ENCODE measurements at places on chromosomes 12 and 14.

DNA sequence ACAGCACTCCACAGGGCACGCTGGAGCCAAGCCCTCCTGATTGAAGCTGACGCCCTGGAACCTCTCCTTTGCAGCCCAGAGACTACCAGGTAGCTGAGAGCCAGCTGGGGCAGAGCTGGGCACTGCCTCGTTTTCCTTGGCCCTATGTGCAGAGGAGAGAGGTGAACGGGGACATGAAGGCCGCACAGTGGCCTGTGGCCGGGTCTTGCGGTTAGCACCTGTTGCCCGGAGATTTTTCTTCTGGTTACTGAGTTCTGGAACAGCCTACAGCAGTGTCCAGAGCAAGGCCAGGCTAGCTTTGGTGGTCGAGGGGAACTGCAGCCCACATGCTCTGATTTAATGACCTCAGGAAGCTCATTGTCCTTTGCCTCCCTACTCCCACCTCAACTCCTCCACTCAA lies 201.3 kb upstream of the PRMT8 start:
- DNase-seq = no peak

DNA sequence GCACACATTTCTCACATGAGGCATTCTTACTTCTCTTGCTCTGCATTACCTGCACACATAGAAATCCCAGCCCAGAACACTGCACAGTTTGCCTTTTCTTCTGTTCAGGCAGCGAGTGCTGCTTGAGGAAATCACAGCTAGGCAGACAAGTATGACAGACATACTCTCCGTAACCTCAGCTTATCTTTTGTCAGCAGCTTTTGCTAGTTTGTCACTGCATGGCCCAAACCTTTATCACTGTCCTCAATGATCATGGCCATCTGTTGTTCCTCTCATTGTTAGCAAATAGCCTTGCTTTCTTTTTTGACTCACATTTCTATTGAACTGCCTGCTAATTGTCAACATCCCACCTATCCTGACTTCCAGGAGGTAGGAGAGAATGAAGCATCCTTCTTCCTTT lies 5.3 kb downstream of the ZNF10 start:
- DNase-seq = no peak

DNA sequence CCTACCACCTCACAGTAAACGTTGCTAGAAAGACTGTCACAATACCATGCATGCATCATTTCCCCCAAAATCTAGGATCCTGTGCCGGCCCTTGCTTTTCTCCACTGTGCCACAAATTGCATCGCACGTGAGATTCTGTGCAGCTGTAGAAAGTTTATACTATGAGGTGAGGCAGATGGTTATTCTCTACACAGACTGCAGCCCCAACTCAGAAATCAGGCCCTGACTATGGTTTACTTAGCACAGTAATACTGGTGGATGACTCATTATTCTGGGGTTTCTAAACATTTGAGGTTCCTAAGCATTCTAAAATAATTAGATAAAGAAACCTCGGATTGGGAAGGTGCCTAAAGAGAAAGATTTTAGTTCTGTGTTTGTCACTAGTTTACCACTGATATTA lies 163.8 kb upstream of the CCDC198 start:
- DNase-seq = no peak

GRCh38 chr12:20442322-20442721 lies 74.0 kb downstream of the PDE3A start:
- DNase-seq = no peak

DNA sequence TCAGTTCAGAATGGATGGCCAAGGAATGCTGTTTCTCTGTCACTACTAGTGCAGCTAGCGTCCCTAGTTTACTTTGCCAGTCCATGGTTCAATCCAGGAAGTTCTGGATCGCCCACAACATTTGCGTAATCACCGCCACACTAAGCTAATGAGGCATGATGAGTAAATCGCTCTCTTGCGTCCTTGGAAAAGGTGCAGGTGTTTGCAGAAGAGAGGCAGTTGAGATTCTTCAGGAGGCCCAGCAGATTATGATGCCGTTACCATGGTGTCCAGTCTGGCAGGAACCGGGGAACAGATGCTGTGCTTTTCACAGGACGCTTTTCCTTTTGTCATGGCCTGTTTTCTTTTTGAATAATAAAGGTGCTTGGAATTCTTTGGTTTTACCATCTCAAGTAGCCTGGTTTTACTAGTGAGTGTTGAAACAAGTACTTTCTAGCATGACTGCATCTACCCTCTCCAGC lies 9.0 kb downstream of the TPH2 start:
- DNase-seq = no peak

DNA sequence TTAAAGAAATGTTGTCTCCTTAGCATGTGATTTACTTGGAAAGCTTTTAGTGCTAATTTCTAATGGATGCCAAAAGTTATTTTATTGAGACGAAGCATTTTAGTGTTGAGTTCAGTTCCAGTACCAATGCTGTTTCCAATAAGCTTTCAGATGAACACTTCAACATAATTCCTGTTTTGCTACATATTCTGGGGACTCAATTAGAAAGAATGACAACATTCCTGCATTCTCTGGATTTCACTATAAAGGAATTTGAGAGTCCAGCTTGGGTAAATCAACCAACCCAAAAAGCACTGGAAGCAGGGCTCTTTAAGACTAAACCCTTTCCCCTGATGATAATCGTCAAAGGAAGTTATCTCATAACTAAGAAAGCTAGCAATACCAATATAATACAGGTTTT lies 353.0 kb upstream of the TMTC1 start:
- no peak for DNase-seq

GRCh38 chr12:105775343-105775742 lies 363.4 kb downstream of the NUAK1 start:
- DNase-seq = no peak

DNA sequence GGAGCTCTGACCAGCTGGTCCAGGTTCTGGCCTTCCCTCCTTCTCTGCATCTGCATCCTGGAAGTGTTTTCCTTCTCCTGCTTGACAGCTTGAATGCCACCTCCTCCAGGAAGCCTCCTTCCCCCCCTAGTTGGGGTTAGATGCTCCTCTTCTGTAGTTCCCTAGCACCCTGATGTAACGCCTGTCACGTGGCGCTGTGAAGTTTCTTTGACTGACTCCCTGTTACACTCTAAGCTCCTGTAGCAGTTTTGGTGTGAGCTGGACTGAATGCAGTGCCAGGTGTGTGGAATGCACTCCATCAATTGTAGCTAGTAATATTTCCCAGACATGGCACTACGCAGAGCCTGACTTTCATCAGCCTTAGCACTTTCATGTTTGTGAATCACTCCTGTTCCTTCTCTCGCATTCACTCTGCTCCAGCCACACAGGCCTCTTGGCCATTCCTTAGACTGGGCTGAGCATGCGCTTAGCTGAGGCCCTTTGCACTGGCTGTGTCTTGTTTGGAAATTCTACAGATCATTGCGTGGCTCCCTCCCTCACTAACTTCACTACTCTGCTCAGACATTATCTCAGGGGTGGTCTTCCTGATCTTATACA lies 2.1 kb upstream of the FAIM2 start:
- DNase-seq = no peak

GRCh38 chr12:95573951-95574576 lies 22.8 kb upstream of the USP44 start:
- no peak for DNase-seq

- no peak for DNase-seq
These were observed 181.3 kb downstream of the KIF26A start for GRCh38 chr14:104319491-104320241.

DNA sequence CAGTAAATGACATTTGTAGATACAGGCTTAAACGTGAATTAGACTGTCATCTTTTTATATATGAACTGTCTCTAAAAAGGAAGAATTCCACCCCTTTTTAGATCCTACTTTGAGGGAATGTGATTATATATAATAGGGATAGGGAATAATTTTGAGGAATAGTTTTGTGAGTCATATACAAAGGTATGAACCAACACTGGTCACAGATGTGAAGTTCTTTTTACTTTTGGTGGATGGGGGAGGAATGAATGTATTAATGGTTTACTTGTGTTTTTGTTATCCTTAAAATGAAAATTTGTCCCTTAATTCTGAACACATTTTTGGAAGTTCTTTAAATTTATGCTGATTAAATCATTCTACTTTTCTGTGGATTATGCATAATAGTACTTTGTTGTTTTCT lies 30.4 kb downstream of the FRS2 start:
- no peak for DNase-seq

DNA sequence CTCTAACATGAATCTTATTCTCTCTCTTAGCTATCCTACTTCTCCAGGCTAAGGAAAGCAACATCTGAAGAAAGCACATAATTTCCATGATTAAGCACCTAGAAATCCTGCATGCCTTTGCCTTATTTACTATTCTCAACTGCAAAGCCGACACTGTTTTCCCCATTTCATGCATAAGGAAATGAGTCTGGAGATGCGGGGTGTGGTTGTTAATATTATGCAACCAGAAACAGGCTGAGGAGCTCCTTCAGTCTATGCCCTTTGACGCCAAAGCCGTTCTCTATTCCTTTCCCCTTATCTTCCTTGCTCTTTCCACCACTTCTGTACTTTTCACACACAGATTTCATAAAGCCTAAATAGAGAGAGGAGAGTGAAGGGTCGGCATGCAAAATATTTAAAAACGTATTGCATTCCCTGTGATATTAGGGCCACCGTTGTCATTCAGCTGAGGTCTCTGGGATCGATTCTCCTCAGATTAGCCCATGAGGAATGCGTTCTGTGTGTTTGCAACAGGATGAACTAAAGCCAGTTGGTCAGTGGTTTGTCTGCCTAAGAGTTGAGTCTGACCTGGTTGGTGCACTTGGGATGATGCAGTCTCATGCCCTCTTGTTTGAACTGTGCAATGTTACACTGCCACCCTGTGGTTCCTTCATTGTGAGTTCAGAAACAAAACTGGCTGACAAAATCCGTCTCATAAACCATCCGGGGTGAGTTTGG lies 53.1 kb upstream of the PLEKHG7 start:
- DNase-seq = peak; percentile 8

GRCh38 chr12:96982671-96983070 lies 75.6 kb downstream of the NEDD1 start:
- no peak for DNase-seq

- no peak for DNase-seq
These were observed 294.6 kb downstream of the GXYLT1 start for GRCh38 chr12:41850046-41850445.

GRCh38 chr12:24795699-24796347 lies 153.1 kb downstream of the BCAT1 start:
- no peak for DNase-seq

- DNase-seq = no peak
These were observed 18.1 kb downstream of the RFC5 start for GRCh38 chr12:118034429-118035189.

DNA sequence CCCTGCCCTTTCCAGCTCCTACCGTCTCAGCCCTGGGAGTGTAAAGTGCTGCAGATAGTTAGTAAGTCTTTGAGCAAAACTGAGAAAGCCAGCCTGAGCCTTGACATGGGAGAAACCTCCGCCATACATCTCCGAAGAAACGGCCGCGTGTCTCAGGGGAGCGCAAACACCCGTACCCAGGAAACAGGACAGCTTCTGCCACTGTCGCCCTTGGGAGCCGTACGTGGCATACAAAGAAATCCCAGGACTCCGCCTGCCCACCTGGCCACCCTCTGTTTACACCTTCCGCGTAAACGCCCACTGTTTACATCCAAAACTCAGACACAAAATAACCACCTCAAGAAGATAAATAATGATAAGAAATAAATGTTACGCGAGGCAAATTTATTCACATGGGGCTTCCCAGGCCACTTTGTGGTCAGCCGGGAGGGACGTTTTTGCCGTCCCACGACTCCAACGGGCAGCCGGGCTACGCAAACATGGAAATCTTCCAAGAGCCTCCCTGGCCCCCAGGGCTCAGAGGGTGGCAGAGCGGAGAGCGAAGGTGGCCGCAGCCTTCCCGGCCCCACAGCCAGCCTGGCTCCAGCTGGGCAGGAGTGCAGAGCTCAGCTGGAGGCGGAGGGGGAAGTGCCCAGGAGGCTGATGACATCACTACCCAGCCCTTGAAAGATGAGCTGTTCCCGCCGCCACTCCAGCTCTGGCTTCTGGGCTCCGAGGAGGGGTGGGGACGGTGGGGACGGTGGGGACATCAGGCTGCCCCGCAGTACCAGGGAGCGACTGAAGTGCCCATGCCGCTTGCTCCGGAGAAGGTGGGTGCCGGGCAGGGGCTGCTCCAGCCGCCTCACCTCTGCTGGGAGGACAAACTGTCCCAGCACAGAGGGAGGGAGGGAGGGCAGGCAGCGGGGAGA lies at the start of gene BDKRB2:
Gene BDKRB2 (plus strand): TSS at position 689 of the 908 bp plus-strand sequence. CDS start 32,269 bp downstream, outside the sequence.
- DNase-seq = peak; percentile 12

- no peak for DNase-seq
These were observed 57.4 kb downstream of the FBXO33 start for GRCh38 chr14:39374851-39375250.

DNA sequence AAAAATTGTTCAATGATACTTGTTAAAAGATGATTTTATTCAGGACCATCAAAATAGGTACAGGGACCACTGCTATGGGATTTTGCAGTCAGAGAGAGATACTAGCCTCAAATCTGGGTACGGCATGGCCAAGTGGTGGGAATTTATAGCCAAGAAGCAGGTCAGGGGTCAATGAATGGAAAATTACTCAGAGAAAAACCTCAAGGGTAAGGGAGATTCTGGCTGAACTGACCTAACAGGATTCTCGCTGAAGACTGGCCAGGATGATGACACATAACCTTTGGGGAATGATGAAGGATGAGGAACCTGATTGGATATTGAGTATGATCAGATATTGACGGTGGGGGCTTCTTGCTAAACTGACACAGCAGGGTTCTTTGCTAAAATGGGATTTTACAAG lies 32.7 kb downstream of the DEPDC4 start:
- no peak for DNase-seq

DNA sequence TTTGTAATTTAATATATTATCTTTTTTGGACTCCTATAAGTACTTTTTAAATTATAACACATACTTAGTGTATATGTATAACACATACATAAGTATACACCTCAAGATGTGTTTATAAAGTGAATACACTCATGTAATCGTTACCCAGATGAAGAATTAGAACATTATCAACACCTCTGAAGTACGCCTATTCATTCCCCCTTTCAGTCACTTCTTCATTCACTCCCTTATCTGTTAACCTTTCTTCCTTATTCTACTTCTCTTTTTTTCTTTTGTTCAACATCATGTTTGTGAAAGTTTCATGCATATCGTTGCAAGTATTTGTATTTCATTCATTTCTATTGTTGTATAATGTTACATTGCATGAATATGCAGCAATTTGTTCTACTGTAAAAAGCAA lies 98.5 kb downstream of the ARID2 start:
- DNase-seq = no peak
